ENCODE measurements at places on chromosomes 1 and 21.

DNA sequence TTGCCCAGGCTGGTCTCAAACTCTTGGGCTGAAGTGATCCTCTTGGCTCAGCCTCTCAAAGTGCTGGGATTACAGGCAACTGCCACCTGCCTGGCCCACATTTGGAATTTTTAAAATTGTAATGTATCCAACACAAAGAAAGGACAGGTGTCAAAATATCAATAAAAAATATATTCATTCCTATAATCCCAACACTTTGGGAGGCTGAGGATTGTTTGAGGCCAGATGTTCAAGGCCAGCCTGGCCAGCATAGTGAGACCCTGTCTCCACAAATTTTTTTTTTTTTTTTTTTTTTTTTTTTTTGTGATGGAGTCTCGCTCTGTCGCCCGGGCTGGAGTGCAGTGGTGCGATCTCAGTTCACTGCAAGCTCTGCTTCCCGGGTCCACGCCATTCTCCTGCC lies 10.0 kb downstream of the HES2 start:
- DNase-seq: no peak

GRCh38 chr1:169287280-169287679 lies 80.3 kb downstream of the NME7 start:
- no peak for DNase-seq

- DNase-seq: no peak
Measured at GRCh38 chr1:27397110-27397509, 4.7 kb downstream of the GPR3 start.

DNA sequence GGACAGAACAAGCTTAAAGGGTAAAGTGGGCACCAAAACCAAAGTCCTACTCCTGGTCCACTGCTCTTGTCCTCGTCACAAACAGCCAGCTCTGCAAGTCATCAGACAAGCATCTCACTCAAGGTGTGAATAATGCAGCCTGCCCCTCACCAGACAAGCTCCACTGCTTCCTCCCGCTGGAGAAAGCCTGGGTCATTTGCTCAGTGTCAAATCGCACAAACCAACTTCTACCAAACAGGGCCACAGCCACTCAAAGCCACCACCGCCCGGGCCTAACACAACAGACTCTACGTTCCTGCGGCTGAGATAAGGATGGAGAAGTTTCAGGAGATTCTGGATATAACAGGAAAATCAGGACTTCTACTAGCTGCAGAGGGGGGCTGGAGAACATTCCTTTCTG lies 3.3 kb downstream of the SSBP3 start:
- DNase-seq: no peak

DNA sequence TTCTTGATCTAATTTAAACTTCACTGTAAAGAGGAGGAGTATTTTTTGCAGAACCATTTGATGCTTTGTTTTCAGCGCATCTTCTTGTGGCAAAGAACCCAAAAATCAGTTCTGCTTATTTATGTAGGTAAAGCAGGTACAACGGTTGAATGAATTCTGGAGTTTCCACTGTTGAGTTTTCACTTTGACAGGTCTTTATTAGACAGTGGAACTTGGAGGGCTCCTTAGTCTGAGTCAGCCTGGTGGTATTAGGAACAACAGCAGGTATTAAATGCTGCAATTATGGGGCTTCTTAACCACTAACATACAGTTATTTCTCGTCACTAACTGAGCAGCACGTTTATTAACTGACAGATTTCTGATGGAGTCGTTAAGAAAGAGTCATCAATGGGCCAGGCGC lies 1.2 kb downstream of the LRIG2 start:
- DNase-seq: peak; percentile 29

DNA sequence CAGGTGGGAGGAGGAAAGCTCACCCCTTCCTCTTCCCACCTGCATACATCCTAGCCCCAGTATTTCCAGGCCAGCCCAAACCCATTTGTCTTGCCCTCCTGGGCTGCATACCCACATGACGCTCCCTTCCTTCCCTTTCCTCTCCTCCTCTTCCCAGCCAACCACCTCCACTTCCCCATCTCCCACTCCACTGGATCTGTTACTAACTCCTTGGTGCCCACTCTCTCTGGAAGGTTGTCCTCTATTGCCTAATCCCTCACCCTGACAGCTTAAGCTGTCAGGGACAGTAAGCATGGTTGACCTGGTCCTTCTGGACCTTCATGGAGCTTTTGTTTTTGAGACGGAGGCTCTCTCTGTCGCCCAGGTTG lies 23.0 kb upstream of the SYNC start:
- no peak for DNase-seq

Data from astrocyte (in vitro differentiated cells and primary cell).